NCI-H1930 (cell line): ENCODE measurements at places on chromosomes 11 and 22.
A peak's percentile ranks its signal among the peaks of the same experiment; 100 is the strongest.

DNA sequence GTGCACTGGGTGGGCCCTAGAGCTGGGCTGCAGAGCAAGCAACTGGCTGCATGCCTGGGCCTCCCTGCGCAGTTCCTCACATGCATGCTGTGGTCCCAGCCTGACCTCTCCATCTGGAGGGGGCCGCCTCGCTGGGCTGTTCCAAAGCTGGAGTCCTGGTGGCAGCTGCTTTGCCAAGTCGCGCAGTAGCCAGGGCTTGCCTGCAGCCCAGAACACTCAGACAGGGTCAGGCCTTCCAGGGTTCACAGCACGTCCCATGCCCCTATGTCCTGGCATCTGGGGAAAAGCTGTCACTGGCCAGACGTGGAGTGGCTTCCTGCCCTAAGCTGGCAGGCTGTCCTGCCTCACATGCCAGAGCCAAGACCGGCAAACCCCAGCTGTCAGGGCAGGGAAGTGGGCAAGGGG lies 16.5 kb upstream of the CDC42EP2 start:
- no peak for DNase-seq

GRCh38 chr11:36475192-36475591 lies 34.9 kb downstream of the TRAF6 start:
- no peak for DNase-seq

GRCh38 chr11:36509201-36509639 lies 852 bp downstream of the TRAF6 start:
- no peak for DNase-seq

DNA sequence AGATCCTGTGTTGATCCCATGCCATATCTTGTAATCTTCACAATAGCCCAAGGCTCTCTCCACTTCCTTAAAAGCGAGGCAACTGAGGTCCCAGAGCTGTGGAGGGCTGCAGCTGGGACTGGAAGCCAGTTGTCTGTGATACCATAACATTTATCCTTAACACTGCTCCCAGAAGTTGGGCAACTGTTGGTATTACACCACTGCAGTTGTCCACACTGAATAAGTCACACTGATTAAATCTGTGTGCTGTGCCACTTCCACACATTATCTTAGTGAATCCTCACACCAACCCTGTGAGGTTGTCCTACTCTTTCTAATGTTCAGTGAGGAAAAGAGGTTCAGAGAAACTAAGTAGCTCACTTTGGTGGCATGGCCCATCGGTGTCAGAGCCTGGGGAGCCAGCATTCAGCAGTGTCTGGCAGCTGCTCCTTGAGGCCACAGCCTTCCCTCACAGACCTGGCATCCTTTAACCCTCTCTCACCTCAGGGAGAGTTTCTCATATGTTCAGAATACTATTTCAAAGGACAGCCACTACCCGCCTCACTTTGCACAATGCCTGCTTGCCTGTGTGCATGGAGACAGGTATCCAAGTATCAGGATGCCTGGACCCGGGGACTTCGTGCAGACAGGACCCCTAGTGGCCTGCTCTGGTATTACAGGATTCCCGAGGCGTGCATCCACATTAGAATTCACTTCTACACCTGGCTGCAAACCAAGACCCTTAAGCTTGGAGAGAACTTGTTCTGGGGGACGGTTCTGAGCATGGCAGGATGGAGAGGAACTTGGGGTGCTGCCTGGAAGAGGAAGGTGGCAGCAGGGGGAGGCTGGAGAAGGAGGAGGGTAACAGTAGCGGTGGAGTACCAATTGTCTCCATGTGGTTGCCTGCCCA lies 221.9 kb upstream of the TBCEL start:
- DNase-seq, result peak; percentile 14

DNA sequence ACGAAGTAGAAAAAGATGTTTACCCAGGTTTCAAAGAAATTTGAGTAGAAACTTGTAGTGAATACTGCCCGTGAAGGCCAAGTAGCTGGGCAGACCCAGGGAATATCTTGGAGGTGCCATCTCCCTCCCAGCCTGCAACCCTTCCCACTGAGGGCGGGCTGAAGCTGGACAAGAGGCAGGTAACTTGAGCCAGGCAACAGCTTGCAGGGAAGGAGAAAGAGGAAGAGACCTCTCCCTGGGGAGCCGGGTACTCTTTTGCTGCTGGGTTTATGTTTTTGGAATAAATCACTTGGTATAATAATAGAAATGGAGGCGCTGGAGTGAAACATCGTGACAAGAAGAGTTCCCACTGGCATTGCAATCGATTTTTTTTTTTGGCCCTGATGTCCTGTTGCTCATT lies 49.4 kb upstream of the JAM3 start:
- no peak for DNase-seq

DNA sequence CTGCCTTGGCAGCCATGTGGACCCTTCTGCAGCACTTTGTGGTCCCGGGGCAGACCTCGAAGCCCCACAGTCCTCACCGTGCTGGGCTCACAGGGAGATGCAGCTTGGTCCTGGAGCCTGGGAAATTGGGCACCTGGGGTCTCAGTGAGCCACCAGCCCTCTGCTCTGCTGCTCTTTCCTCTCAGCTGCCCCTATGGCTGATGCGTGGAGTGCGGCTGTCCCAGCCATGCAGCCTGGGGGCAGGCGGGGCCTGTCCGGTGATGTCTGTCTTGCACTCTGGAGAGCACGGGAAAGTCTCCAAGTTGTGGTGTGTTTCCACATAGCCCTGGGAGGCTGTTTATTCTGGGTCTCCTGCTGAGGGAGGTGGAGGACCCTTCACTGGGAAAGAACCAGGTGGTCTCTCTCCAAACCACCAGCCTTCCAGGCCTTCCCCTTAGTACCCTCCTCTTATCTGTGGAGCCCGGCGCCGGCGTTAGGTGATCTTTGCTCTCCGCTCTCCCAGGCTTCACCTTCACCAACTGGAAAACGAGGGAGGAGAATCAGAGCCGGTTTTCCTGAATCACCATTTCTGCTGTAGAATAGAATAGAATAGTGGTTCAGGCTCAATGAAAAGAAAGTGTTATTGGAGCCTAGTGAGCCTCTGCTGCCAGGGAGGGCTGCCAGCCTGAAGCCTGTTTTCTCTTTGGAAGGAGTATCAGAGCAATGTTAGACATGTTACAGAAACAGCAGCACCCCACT lies 41.2 kb upstream of the GRAMD4 start:
- DNase-seq, result no peak
